ENCODE measurements at places on chromosomes 7 and 10. TPM values are rescaled to one million over a fixed set of nuclear protein-coding genes. Genes with fewer than 3 reads are reported as not detected.

- H3K4me1 ChIP-seq: no peaks in the 10 kb centered on the region
- no peak overlapping the region for H3K27ac ChIP-seq
- H3K4me3 ChIP-seq: no peak overlapping the region
These were observed 186.3 kb downstream of the FRMD4A start for GRCh38 chr10:14144451-14144850.

- peaks cover 87% of the 10 kb centered on the region for H3K36me3 ChIP-seq
- no peak for DNase-seq
- H3K27me3 ChIP-seq: no peaks in the 10 kb centered on the region
- no peaks in the 10 kb centered on the region for H3K4me1 ChIP-seq
- no peak overlapping the region for H3K4me3 ChIP-seq
These were observed 15.7 kb upstream of the CYREN start for GRCh38 chr7:135186261-135186540.

GRCh38 chr7:157297185-157297584 lies 39.6 kb upstream of the DNAJB6 start:
- no peak for DNase-seq
- no peaks in the 10 kb centered on the region for H3K36me3 ChIP-seq
- H3K27me3 ChIP-seq: no peaks in the 10 kb centered on the region
- H3K4me3 ChIP-seq: no peak overlapping the region
- peaks cover 7% of the 10 kb centered on the region for H3K4me1 ChIP-seq
- H3K27ac ChIP-seq: no peak overlapping the region

- H3K4me1 ChIP-seq: no peaks in the 10 kb centered on the region
- no peak overlapping the region for H3K4me3 ChIP-seq
- no peak for DNase-seq
- no peaks in the 10 kb centered on the region for H3K27me3 ChIP-seq
These were observed 78.2 kb downstream of the GALNT11 start for GRCh38 chr7:152103691-152104090.

DNA sequence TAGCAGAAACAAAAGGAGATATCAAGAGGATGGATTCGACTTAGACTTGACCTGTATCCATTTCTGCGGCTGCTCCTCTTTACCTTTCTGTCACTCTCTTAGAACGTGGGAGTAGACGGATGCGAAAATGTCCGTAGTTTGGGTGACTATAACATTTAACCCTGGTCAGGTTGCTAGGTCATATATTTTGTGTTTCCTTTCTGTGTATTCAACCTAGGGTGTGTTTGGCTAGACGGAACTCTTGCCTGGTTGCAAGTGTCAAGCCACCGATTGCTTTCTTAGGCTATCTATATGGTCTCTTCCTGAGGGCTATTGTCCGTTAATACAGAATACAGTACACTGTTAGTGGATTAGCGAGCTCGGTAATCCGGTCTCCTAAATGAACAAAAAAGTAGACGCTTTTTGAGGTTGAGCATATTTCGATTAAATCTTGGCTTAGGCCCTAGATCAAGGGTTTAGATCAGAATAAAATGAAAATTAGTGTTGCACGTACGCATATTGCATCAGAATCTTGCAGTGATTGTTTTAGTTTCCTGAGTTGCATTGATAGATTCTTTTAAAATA lies 1.2 kb downstream of the PTEN start:
- H3K4me1 ChIP-seq: peaks cover 24% of the 10 kb centered on the region
- no peak for DNase-seq
- H3K27me3 ChIP-seq: no peaks in the 10 kb centered on the region
- H3K4me3 ChIP-seq: peak overlapping the region; percentile 85
- peak overlapping the region; percentile 100 for H3K27ac ChIP-seq

GRCh38 chr7:134932707-134933370 lies 53.5 kb upstream of the AGBL3 start:
- H3K36me3 ChIP-seq: no peaks in the 10 kb centered on the region
- no peak overlapping the region for H3K4me3 ChIP-seq
- no peaks in the 10 kb centered on the region for H3K4me1 ChIP-seq
- DNase-seq: no peak
- no peaks in the 10 kb centered on the region for H3K27me3 ChIP-seq

DNA sequence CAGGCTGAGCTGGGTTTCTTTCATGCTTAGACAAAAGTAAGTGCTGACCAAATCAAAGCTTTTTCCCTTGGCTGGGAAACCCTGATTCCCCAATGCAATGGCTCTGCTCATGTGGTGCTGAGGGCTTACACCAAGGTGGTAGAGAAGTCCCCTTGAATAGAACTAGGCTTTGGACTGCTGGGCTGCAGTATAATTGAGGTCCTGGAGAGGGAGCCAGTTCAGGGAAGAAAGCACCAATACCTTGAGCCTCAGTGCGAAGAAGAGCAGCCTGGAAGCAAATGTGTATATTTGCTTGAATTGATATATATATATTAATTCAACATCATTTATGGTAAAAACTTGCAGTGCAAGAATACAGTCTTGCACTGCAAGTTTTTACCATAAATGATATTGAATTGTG lies 391.1 kb downstream of the RPS24 start:
- no peak for DNase-seq
- H3K36me3 ChIP-seq: no peaks in the 10 kb centered on the region
- no peak overlapping the region for H3K27ac ChIP-seq
- H3K4me1 ChIP-seq: peaks cover 5% of the 10 kb centered on the region

GRCh38 chr7:21191321-21192073 lies 236.4 kb upstream of the SP4 start:
- no peaks in the 10 kb centered on the region for H3K4me1 ChIP-seq
- no peaks in the 10 kb centered on the region for H3K27me3 ChIP-seq
- no peaks in the 10 kb centered on the region for H3K36me3 ChIP-seq
- no peak overlapping the region for H3K27ac ChIP-seq
- no peak for DNase-seq

- no peaks in the 10 kb centered on the region for H3K27me3 ChIP-seq
- DNase-seq: no peak
- H3K27ac ChIP-seq: no peak overlapping the region
- no peaks in the 10 kb centered on the region for H3K4me1 ChIP-seq
These were observed 93.4 kb downstream of the FAM107B start for GRCh38 chr10:14681305-14681704.

DNA sequence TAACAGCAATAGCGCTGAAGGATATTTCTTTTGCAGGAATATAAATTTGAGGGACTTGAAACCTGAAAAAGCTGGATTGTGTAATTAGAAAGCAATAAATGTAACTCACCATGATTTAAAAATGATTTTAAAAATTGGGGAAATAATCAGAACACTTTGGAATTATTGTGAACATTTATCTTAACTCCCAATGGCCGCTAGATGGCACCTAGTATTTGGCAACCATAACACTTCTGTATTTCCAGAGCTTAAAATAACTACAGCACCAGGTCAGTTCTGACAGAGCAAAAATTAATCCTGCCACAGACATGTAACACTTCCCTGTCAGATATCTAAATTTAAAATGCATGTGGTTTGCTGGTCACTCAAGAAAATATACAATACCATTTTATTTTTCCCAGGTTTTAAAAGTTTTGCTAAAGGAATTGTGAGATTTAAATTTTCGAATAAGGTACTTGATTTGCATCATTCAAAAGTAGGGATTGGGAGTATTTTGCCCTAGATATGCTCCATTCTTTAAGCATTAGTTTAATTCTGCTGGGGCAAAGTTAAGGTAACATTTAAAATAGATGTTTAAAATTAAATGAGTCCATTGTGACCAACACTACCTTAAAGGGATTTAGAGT lies 144.5 kb downstream of the PPP1R3A start:
- H3K4me1 ChIP-seq: no peaks in the 10 kb centered on the region
- DNase-seq: no peak
- H3K27me3 ChIP-seq: no peaks in the 10 kb centered on the region
- no peak overlapping the region for H3K4me3 ChIP-seq
- H3K27ac ChIP-seq: no peak overlapping the region

DNA sequence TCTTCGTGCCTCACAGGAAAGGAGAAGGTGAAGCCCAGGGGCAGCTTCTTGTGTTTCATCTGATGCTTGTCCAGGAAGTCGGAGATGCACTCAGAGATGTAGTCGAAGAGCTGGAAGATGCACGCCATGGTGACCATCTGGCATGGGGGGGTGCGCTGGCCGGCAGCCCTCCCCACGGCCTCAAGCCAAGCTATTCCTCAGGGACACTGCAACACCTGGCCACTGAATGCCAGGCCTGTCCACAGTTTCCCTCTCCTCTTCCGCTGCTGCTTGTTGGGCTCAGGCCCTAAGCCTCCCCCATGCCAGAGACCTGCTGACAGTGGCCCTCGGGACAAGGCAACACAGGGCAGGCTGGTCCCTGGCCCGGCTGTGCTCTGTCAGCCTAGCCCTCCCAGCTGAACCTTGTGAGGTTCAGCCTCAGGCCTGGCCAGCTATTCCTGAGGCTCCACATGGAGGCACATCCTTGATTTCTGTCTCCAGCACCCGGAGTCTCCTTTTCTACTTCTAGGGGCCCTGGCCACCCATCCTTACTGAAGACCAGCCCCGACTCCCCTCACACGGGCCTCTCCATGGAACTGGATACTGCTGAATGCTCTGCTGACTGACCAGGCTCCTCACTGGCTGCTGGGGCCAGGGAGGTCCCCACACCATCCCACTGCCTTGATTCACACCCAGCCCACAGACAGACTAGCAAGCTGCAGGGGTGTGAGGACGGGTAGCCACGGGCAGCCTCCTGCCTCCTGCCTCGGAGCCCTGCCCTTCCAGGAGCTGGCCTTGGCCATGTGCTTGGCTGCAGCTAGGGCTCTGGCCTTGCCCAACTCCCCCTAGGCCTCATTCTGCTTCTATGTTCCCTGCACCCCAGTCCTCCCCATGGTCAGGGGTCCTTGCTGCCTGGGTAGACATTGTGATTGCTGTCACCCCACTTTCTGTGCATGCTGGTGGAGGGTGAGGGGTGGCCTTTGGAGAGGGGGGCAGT lies 10.1 kb upstream of the MYL7 start:
- H3K27ac ChIP-seq: no peak overlapping the region
- no peak for DNase-seq
- peaks cover 6% of the 10 kb centered on the region for H3K4me1 ChIP-seq
- H3K27me3 ChIP-seq: peaks cover under 1% of the 10 kb centered on the region

Gene STEAP1
- total RNA-seq: 15.3 TPM

Gene CALCR
- total RNA-seq: not detected

Gene ZNF655
- 161 TPM for total RNA-seq

Gene SGCE
- 136 TPM for total RNA-seq
